ENCODE measurements at places on chromosomes 5 and 9.
A peak's percentile ranks its signal among the peaks of the same experiment; 100 is the strongest.

DNA sequence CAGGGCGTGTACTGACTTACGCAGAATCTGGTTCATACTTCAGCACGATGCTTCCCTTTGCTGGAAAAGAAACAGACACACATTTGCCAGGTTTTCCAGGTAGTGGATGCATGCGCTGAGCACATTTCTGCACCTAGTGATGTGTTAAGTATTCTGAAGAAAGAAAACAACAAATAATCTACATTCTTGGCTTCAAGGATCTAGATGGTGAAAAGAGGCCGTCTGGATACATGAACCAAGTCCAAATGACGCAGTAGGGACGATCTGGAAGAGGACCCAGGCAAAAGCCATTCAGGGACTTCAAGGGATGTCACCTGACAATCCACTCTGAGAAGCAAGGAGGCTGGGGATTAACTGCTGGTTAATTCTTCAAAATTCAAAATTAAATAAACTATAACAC, 30.4 kb downstream of the NSUN2 start:
- no peak for DNase-seq

DNA sequence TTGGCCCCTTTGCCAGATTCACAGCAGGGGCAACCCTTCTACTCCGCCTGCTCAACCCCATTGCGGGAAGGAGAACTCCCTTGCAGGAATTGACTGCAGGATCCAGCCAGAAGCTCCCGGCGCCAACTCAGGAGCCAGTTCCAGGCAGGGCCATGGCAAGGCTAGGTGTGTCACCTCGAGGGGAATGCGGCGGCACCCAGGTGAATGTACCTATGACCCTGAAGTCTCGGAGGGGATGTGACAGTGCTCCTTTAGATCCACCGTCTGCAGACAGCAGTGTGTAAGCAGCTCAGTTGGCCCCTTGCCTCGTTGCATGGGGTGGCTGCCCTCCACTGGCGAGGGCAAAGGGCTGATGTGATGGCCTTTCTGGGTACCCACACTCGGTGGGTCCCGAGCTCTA, 606.6 kb downstream of the ELAVL2 start:
- DNase-seq: no peak

GRCh38 chr5:144378681-144379080, 208.0 kb downstream of the KCTD16 start:
- DNase-seq: no peak

DNA sequence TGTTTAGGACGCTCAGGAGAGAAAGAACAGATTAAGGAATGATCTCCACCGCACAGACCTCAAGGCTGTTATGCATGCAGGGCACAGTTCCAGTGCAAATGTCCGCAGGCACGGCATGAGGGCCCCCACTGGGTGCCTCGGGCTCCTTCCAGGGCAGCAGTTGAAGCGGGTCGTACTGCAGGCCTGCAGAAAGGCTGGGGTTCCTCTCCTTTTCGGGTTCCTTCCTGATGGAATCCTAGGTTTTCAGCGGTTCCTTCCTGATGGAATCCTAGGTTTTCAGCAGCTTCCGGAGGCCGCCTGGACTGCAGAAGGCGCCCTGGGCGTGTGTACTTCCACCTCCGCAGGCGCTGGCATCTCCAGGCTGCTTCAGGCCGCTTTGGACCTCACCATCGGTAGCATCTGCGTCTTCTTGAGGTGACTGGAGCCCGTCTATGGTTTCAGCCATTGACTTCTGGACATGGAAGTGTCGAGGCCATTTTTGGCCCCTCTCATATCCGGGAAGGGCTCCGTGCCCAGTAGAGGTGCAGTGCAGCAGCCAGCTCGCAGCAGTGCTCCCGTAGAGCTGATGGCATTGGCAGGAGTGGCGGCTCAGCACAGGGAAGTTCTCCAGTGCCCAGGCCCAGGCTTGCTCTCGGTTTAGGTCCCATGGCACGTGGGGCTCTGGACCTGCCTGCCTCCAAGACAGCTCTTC, 5.6 kb upstream of the MGAT4B start:
- no peak for DNase-seq

- DNase-seq: no peak
Measured at GRCh38 chr5:104095527-104095926, 532.9 kb upstream of the NUDT12 start.

DNA sequence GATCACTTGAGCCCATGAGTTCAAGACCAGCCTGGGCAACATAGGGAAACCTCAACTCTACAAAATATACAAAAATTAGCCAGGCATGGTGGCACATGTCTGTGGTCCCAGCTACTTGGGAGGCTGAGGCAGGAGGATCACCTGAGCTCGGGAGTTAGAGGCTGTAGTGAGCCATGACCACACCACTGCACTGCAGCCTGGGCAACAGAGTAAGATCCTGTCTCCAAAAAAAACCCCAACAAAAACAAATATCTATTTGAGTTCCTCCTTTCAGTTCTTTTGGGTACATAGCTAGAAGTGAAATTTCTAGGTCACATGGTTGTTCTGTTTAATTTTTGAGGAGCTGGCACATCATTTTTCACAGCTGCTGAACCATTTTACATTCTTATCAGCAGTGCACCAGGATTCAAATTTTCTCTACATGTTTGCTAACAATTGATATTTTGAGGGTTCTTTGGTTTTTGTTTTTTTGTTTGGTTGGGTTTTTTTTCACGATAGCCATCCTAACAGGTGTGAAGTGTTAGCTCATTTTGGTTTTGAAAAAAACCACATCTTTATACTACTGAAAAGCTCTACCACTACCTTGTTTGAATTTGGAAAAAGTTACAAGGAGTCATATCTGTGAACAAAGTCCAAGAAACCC, 176.9 kb upstream of the SLC12A2 start:
- no peak for DNase-seq

DNA sequence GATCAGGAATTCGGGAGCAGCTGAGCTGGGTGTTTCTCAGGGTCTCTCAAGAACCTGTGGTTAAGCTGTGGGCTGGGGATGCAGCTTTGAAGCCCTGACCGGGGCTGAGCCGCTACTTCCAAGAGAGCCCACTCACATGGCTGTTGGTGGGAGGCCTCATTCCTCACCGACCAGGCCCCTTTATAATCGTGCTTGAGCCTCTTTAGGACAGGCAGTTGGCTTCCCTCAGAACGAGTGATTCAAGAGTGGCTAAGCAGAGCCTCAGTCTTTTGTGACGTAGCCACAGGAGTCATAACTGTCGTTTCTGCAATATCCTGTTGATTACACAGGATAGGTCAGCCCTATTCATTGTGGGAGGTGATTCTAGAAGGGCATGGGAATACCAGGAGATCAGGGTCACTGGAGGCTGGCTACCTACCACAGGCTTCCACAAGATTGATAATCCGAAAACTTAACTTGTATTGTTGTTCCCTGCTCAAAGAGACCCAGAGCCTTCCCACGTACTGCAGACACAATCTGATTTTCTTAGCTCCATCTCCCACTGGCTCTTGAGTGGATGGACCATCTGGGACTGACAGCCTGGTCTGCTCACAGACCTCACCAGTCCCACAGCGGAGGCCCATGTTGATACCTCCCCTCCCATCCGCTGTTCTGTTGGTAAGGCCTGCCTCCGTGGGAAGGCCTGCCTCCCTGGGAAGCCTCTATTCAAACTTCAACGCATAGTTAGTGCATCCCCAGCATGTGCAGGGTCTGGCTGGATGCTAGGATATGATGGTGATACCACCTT, 3.0 kb upstream of the ERGIC1 start:
- no peak for DNase-seq

DNA sequence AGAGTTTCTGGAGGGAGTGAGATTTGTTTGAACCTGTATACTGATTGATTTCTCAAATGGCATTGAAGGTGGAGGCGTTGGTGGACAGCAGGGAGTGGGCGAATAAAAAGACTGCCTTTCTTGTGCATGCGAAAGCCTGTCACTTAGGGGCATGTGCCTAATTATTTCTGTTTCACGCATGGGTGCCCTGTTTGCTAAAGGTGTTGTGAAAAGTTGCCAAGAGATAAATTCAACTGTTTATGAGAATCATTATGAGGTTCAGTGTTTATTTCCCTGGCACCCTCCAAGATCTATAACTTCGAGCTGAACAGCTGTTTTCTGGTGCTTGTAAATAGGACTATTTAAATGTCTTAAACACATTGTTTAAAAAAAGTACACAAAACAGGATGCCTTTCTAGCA, 67.4 kb upstream of the DMRTA1 start:
- DNase-seq: no peak

DNA sequence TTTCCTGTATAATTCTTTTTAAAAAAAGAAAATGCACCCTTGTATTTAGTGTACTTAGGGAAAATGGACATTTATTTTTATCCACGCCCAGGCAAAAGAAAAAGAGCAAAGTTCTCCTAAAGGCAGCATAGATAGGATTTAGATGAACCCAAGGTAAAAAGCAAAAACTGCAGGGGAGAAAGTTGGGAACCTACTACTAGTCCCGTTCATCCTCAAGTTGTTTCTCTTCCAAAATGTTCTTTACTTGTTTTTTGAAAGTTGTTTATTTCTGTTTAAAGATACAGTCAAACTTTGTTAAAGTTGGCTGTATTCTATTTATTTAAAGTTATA, 9.8 kb downstream of the RUSC2 start:
- DNase-seq: no peak

GRCh38 chr5:173825215-173825865, 62.8 kb upstream of the CPEB4 start:
- no peak for DNase-seq

- peak; percentile 60 for DNase-seq
Measured at GRCh38 chr5:59034498-59035186, 451.8 kb downstream of the RAB3C start.

- DNase-seq: no peak
Measured at GRCh38 chr9:72274916-72275315, 90.1 kb downstream of the ZFAND5 start.

DNA sequence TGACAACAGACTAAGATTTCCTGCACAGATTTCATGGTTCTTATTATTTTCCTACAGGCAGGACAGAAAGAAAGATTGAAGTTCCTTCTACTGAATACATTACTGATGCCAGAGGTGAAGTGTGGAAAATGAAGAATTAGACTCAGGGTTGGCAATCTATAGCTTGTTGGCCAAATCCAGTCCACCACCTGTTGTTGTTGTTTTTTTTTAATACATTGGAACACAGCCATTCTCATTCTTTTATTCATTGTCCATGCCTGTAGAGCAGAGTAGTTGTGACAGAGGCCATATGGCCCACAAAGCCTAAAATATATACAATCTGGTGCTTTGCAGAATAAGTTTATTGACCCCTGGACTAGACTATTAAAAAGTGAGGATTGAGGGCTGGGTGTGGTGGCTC, 5.8 kb upstream of the PLPPR1 start:
- no peak for DNase-seq

- no peak for DNase-seq
Measured at GRCh38 chr5:9722601-9723180, 92.5 kb upstream of the TAS2R1 start.

DNA sequence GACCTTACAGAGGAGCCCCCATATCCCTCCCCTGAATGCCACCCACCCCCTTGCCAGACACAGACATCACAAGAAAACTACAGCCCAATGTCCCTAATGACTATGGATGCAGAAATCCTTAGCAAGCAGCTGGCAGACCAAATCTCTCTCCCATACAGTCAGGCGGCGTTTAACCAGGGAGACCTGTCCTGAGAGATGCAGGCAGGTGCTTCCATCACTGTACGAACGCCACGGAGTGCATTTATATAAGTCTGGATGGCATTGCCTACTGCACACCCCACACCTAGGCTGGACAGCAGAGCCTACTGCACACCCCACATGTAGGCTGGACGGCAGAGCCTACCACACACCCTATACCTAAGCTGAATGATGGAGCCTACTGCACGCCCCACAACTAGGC, 34.4 kb upstream of the SARDH start:
- no peak for DNase-seq

- DNase-seq: peak; percentile 51
Measured at GRCh38 chr5:24110004-24110615, 534.7 kb downstream of the CDH10 start.

DNA sequence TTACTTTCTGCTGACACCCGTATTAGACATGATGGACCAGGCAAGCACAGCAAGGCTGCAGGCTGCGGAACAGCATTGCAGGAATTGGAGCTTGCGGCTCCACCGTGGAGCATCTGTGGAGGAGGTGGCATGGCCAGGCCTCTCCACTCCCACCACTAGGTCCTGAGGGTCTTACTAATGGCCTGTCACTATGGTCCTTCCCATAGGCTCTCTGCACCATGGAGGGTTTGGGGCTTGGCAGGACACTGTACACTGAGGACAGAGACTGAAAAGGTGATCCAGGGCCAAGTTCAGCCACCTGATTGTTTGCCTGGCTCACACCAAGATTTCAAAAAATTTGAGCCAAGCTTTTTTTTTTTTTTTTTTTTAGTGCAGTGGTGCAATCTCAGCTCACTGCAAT, 14.3 kb upstream of the ZBTB43 start:
- DNase-seq: no peak

DNA sequence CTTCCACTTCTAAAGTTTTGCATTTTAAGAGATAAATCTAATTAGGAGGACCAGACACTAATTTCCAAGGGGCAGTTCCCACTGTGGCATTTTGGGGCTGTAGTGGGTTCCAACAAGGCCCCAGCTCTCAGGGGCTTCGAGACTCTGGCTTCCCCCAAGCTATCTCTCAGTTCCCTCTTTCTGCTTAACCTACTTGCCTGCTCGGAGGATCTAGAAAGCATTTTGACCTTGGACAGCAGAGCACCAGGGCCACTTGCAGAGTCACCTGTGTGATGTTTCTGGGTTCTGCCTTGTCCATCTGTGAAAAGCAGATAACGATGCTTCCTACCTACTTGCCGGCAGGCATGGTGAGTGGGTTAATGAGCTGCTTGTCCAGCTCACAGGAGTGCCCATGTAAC, 175.4 kb downstream of the MED10 start:
- DNase-seq: no peak

- DNase-seq: no peak
Measured at GRCh38 chr9:111064160-111064837, 26.0 kb upstream of the LPAR1 start.

DNA sequence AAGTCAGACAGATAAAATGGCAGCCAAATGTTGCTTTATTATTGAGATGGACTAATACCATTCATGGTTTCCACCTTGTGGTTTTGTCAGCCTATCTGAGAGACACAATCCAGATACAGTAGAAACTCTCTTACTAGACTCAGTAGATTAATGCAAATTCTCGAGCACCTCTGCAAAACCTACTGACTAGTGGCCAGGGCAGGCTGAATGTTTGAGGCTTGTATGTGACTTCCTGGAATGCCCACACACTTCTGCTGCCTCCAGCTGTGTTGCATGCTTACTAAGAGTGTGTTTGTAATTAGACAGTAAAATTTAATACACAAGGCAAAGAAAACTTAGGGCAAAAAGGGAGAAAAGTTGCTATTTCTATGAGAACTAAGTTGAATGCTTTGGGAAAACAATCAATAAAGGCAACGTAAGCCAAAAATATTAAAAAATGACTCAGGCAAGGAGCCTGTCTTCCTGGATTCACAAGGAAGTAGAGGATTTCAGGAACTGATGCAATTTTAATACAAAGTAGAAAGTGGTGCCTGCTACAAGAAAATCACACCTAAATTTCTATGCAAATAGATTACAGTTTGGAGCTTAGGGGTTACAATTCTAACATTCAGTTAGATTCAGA, 30.2 kb upstream of the CCNG1 start:
- DNase-seq: no peak

All from SHP77 treated with DMSO at 0.1 percent for 48 hours (cell line).